ENCODE measurements at places on chromosomes 13 and 19. TPM values are rescaled to one million over a fixed set of nuclear protein-coding genes. Genes with fewer than 3 reads are reported as not detected.

The RNF17 gene
- total RNA-seq: not detected

GRCh38 chr19:5782945-5783919, 1.3 kb downstream of the PRR22 start:
- no peaks in the 10 kb centered on the region for H3K4me1 ChIP-seq
- H3K36me3 ChIP-seq: peaks cover 25% of the 10 kb centered on the region
- H3K27me3 ChIP-seq: no peaks in the 10 kb centered on the region
- no peak overlapping the region for H3K4me3 ChIP-seq
- no peak overlapping the region for H3K27ac ChIP-seq

DNA sequence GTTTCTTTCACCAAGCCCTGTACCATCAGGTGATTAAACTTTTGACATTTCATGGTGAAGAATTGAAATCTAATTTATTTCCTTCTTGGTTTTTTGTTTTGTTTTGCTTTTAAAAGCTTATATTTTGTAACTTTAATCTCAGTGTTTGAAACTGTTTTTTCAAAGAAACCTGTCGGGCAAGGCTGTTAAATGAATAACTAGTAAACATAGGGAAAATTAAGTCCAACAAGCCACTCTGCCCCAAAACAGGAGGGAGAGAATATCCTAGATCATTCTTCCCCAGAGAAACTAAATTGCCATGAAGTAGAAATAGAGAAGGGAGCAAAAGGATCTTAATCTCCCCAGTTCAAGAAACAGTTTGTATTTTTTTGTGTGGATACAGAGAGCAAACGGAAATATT, 98.2 kb downstream of the FREM2 start:
- no peak for DNase-seq
- no peaks in the 10 kb centered on the region for H3K4me1 ChIP-seq
- no peak overlapping the region for H3K4me3 ChIP-seq
- H3K27me3 ChIP-seq: no peaks in the 10 kb centered on the region
- H3K27ac ChIP-seq: no peak overlapping the region

DNA sequence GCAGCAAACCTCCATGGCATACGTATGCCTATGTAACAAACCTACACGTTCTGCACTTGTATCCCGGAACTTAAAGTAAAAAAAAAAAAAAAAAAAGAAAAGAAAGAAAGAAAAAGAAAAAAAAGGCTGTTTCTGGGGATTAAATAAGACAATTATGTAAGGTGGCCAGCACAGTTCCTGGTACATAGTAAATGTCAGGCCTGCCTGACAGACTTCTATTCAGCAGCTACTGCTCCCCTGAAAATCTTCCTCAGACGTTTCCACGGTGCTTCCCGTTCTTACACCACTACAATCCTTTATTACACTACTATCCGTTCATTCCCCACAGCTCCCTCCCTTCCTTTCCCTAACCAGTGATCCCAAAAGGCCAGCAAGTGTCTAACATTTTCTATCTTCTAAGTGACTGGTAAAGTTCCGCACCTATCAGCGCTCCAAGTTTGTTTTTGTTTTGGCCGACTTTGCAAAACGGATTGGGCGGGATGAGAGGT, 636 bp upstream of the RB1 start:
- H3K4me1 ChIP-seq: peaks cover 19% of the 10 kb centered on the region

- no peak for DNase-seq
- no peak overlapping the region for H3K27ac ChIP-seq
- H3K4me3 ChIP-seq: no peak overlapping the region
- H3K4me1 ChIP-seq: no peaks in the 10 kb centered on the region
- H3K27me3 ChIP-seq: no peaks in the 10 kb centered on the region
Observed at GRCh38 chr13:51502153-51502651, 49.4 kb upstream of the INTS6 start.

DNA sequence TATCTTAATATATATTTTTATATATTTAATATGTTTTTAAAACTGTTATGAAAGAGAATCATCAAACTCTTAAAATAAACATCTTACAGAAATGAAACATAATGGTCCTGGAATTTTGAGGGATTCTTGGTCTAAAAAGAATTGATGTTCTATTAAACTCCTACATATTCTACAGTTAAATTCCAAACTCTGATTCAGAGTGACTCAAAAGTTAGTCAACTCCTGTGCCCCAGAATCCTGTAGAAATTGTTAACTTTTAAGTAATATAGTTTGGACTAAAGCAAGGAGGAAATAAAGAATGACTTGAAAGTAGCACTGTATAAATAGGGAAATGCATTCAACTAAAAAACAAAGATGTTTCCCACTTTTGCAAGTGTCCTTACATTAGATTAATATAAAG, 47.7 kb downstream of the FNDC3A start:
- DNase-seq: no peak
- H3K4me3 ChIP-seq: no peak overlapping the region
- peaks cover 7% of the 10 kb centered on the region for H3K4me1 ChIP-seq
- H3K36me3 ChIP-seq: no peaks in the 10 kb centered on the region

DNA sequence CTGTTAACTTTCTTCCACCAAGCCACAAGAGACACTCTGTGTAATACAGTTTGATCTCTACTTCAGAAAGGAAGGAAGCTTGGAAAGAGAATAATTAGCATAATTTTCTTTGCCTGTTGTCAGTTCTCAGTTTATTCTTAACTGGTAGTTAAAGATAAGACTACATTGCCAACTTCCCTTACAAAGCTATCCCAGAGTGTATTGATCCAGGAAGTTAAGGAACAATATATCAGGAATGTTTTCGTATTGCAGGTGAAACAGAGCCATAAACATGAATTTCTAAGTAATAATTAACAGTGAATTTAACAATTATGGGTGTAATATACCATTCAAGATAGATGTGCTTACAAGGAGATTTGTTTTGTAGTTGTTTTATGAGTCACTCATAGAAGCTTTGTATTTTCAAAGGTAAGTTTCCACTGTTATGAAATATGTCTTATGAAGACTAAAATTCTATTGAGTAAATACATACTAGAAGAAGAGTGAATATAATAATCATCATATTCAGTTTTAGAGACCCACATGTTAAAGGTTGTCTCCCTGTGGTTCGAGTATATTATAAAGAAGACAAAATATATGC, 88.4 kb upstream of the KLF5 start:
- no peaks in the 10 kb centered on the region for H3K27me3 ChIP-seq
- no peak overlapping the region for H3K4me3 ChIP-seq
- H3K36me3 ChIP-seq: no peaks in the 10 kb centered on the region
- no peak for DNase-seq

The COMP gene
- 16.9 TPM for total RNA-seq

DNA sequence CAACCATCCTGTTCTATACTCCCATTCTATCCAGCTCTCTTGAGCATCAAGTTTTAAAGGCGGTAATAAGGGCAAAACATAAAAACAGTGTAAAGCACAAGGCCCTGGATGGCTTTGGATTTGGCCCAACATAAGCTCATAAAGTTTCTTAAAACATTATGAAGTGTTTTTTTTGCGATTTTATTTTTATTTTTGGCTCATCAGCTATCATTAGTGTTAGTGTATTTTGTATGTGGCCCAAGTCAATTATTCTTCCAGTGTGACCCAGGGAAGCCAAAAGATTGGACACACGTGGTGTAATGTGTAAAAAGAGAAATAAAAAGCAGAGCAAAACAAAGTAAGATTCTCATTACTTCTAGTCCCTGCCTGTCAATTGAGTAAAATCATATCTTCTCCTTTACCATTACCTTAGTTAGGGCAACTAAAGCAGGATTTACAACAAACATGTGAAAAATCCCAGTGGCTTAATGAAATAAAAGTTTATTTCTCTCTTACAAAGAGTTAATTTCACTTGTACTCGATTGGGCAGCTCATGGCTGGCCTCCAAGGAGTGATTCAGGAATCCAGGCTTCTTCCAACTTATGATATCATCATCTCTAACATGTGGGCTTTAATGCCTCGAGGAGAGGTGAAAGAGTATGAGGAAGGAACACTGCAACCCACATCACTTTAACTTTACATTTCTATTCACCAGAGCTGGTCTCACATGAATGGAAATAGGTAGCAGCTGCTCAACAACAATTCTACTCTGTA, 725.2 kb upstream of the SLITRK1 start:
- DNase-seq: peak; percentile 6
- H3K4me3 ChIP-seq: no peak overlapping the region
- H3K27me3 ChIP-seq: no peaks in the 10 kb centered on the region
- H3K36me3 ChIP-seq: no peaks in the 10 kb centered on the region
- peak overlapping the region; percentile 47 for H3K27ac ChIP-seq
- peaks cover 6% of the 10 kb centered on the region for H3K4me1 ChIP-seq

The F10 gene
- total RNA-seq: 25.5 TPM

All from thoracic aorta (tissue), 2 donors.